Mesenteric fat pad (tissue), 1 donor: ENCODE measurements at places on chromosomes 1 and 21. TPM values are rescaled to one million over a fixed set of nuclear protein-coding genes. Genes with fewer than 3 reads are reported as not detected.
A peak's percentile ranks its signal among the peaks of the same experiment; 100 is the strongest.

The RNU1-1 gene
- 6,165 TPM for total RNA-seq

The FAM72B gene
- 1.1 TPM for total RNA-seq

The HCRTR1 gene
- 0.39 TPM for total RNA-seq

The SPATA45 gene
- not detected for total RNA-seq

GRCh38 chr1:31234123-31234708, 5.5 kb downstream of the NKAIN1 start:
- no peak for DNase-seq

GRCh38 chr1:241253471-241253870, 103.5 kb downstream of the RGS7 start:
- DNase-seq = no peak

DNA sequence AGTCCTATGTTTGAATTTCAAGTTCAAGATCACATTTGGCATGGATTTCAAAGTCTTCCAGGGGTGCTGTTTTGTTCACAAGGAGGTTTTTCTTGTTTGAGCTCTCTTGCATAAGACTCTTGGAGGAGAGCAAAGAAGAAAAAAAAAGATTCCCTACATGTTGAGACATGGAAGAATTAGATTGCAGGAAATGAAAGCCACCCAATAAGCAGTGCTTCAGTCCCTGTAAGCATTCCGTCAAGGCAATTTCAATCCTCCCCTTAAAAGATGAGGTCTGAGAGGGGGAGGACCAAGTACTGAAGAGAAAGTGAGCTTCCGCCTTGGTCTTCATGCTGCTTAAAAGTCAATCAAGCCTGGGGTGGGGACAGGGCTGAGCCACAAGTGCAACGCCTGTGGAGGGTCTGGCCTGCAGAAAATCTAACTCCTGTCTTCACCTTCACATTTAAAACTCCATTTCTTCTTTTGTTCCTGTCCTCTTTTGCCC, 50.2 kb downstream of the LPAR3 start:
- no peak for DNase-seq

GRCh38 chr1:89736937-89737733, 83.7 kb upstream of the LRRC8D start:
- DNase-seq = no peak

- DNase-seq = peak; percentile 85
Observed at GRCh38 chr1:7409278-7409677, 361.8 kb upstream of the VAMP3 start.

DNA sequence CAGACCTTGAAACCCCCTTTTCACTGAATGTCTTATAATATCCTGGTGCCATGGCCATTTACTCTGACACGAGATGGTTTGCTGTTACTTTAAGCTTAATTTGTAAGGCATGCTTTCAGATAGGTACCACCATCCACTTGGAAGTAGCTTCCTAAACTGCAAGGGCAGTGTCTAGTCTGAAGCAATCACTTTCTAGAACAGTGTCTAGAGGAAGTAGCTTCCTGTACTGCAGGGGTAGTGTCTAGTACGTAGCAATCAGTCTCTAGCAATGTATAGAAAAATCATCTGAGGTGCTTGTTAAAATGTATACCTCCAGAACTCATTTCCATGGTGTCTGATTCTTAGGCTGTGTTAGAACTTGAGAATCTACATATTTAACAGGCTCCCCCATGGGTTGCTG, 42.5 kb downstream of the ZBTB40 start:
- DNase-seq = no peak

DNA sequence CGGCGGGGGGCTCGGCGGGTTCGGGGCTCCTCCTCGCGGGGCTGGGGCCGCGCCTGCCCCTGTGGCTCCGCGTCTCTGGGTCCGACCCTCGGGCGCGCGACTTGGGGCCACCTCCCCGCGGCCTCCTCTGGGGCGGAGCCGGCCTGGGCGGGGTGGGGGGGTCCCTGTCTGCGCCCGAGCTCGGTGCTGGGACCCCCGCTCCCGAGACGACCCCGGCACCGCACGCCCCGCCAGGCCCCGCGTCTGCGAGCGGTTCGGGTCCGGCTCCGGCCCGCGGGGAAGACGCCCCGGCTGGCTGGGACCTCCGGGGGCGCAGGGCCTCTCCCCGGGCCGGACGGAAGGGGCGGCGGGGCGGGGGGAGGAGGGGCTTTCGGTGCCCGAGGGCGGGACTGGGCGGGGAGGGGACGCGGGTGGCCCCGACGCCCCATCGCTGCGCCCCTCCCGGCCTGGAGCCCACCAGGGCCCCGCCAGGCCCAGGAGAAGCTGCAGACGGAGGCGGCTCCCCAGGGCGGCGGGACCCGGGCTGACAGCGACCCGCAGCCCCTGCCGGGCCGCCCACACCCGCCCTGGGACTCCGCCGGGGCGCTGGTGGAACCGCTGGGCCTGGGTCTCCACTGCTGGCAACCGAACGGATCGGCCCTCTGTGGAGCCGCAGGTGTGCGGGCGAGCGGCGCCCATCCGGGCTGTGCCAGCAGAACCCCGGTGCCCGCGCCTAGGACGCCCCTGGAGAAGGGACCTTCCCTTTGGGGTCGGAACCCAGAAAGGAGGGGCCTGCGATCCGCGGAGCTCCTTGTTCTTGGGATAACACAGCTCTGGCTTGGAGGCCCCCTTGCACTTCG, 610 bp downstream of the COL6A2 start:
- DNase-seq = no peak
